ENCODE measurements at places on chromosomes 5 and 9.

DNA sequence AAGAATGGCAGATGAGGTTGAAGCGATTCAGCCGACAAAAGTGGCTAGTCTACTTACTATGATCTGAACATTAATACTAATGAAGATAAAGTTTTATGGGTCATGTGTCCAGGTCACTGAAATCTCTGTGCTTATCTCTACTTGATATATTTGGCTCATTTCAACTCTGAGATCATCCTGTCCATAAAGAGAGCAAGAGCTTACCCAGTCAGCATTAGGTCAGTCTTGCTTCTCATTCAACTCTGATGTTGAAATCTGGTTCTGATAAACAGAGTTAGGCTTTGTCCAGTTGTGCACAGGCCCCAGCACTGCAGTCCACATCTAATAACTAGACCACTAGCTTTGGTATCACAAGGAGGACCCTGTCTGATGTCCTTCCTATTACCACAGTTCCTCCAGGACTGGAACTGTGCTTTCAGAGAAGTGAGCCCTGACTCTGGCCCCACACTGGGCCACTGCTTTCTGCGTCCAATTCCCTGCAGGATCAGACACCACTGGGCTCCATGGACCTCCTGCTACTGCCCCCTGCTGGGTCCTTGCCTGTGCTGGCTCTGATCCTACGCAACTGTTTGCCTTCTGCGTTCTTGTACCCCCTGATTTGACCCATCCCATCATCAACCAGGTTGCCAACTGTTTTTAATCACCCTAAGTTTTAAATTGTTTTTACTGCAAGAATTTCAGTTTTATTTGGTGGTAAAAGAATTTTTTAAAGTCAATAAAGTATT, 23.7 kb upstream of the FAM120A start:
- no peak for DNase-seq

- no peak for DNase-seq
Observed at GRCh38 chr5:125700380-125700861, 722.8 kb upstream of the GRAMD2B start.

- DNase-seq = no peak
Observed at GRCh38 chr5:96455789-96456188, 22.7 kb upstream of the PCSK1 start.

DNA sequence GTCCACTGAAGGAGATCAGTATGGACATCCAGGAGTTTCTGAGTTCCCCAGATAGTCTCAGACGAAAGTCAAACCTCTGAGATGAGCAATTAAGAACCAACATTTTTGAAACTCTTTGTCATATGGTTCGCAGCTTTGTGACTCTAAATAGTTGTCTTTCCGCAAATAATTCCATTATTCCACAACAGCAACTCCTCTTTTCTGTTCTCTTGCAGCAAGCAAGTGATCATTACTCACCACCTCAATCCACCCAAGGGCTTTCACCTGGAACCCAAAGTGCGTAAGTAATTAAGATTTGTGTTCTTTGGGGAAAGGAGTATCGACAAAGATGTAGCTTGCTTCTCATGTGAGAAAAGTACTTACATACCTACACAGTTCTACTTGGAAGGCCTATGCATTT, 15.6 kb downstream of the MTX3 start:
- DNase-seq = no peak

DNA sequence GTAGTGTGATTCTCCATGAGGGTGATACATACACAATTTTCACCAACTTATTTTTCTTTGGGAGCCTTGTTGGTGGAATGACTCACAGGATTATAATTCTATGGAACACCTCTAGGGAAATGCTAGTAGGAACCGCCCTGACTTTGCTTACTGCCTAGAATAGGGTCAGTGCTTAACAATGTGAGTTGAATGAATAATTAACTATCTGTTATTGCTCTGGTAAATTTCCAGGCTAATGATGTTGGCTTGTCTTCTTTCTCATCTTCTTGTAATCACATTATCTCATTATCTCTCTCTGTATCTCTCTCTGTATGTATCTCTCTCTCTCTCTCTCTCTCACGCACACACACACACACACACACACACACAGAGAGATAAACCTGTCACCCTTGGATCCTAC, 291.1 kb downstream of the TRIM32 start:
- no peak for DNase-seq

DNA sequence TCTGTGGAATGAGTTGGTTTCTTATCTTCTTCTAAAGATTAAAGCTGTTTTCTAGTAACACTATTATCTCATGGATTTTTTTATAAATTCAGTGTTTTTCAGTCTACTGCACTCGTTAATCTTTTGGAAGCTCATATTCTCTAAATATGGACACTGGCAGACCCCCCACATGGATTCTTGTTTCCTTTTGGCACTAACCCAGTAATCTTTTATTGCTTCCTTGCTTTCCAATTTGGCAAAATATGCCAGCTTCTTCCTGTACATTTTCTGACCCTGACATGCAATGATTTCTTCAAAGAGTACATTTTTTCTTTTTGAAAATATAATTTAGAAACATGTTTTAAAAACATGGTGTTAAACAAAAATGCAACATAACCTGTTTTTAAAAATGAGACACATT, 474.2 kb upstream of the FTMT start:
- no peak for DNase-seq

GRCh38 chr5:6026766-6027406, 351.5 kb downstream of the MED10 start:
- no peak for DNase-seq

All from stimulated activated CD4-positive, alpha-beta T cell treated with anti-CD3 and anti-CD28 coated beads, Interleukin-12 subunit alpha, Interleukin-12 subunit beta, amount 100 ng/mL, for 48 hours (primary cell).